ENCODE measurements at places on chromosomes 7 and 10. TPM values are rescaled to one million over a fixed set of nuclear protein-coding genes. Genes with fewer than 3 reads are reported as not detected.

PON3 gene
- total RNA-seq, result 25.6 TPM

OR2A1 gene
- 0.15 TPM for total RNA-seq

PRLHR gene
- not detected for total RNA-seq

TUBAL3 gene
- not detected for total RNA-seq

SMKR1 gene
- total RNA-seq, result 1.1 TPM

OR2F1 gene
- not detected for total RNA-seq

OR9A4 gene
- not detected for total RNA-seq

ERVW-1 gene
- not detected for total RNA-seq

TRAPPC14 gene
- total RNA-seq, result 24.3 TPM

BLNK gene
- 11.2 TPM for total RNA-seq

UCN3 gene
- 0.53 TPM for total RNA-seq

EGFR gene
- 62.7 TPM for total RNA-seq

GRCh38 chr7:82105463-82105862 lies 335.6 kb upstream of the HGF start:
- DNase-seq, result no peak

- DNase-seq, result no peak
Measured at GRCh38 chr10:49140304-49141177, 6.7 kb upstream of the FAM170B start.

DNA sequence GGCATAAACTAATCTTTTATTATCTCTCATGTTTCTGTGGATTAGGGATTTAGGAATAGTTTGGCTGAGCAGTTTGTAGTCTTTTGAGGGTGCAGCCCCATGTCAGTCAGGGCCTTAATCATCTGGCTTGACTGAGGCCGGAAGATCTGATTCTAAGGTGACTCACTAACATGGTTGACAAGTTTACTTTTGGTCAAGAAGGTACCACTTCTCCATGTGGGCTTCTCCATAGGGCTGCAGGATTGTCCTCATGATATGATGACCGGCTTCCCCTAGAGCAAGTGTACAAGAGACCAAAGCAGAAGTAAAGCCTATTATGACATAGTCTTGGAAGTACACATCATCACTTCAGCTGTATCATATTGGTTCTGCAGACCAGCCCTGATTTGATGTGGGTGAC lies 45.9 kb upstream of the OIT3 start:
- no peak for DNase-seq

- DNase-seq, result no peak
Measured at GRCh38 chr7:18330548-18330947, 165.0 kb upstream of the HDAC9 start.

DNA sequence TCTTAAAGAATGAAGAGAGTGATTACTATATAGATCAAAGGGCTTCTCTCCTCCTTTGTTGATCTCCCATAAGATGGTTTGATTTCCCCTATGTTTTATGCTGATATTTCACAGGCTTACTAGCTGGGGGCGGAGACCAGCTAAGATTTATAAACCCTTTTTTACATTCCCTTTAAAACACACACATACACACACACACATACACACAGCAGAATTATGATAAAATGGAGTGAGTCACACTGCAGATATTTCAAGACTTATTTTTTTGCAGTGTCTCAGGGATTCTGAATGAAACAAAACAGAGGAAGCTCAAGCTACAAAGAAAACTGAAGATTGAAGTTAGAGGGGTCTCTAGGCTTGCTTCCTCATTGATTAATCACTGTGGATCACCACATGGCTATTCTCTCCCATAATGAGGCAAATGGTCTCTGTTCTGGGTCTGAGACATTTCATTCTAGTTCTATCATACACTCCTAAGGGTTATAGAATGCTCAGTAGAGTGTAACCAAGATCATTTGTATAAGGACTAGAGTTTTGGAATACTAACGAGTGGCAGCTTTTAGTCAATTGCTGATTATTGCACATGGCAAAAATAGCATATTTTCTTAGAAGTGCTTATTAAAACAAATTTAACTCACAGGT lies 18.6 kb downstream of the INA start:
- no peak for DNase-seq

DNA sequence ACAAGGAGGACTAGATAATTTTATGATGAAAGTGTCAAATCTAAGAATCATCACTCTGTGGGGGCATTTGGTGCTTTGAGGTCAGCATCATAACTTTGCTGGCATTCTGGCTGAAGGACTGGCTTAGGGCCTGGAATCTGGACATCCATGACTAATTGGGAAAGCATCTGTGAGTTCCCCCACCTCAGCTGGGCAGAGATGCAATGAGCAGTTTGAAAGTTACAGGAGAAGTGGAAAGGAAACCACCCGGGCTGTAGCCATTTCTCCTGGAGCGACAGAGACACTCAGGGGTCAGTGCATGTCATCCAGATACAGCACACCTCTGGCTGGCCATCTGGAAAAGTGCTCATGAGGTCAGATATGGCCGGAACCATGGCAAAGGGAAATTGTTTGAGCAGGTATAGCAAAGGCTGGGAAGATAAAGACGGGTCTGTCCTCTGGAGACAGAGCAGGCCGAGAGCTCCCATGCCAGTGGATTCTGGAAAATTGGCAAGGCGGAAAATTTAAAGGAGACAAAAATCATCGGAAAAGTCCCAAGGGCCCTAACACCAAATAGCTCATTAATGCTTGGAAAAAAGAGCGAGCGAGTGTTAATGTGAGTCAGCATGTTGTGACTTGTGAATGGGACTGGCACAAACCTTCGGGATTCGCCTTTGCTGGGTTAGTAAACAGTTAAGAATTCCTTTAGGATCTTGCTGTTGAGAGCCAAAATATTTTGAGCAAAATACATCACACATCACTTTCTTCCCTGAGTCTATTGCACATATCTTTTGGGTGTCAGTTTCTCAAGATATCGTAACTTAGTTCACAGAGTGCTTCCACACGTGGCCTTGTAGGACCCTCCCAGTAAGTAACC lies 188.4 kb upstream of the AGK start:
- no peak for DNase-seq

DNA sequence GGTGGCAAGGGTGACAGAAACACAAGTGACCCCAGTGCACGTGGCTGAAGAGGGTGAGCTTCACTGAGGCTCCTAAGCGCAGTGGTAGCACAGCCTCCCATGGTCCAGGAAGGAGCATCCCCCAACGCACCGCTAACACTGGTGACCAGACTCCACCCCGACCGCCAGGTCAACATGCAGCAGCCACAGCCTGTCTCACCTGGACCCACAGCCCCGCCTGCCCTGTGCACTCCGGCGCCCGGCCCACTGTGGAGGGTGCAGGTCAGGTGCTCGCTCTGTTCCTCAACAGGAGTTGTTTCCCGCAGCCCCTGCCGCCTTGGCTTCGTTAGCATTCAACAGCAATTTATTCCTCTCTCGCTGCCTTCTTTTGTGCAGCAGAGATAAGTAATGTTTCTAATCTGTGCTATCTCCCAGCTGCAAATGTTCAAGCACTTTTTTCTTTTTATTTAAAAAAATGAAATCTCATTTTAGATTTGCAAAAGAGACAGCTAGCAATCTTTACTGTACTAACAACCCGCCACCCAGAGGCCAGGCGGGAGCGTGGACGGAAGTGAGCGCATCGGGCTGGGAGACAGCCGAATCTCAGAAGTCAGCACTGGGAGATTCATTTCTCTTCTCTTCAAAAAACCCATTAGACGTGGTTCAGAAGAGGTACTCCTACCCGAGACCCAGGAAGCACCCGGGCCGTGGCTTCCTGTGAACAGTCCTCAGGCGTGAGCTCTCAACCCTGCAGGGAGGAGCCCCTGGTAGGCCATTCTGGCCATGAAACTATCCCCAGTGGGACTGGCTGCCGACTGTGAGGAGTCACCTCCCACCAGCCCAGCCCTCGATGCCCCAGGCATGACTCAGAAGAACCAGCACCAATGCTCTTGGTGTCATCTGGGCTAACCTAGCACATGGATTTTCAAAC lies 133.4 kb downstream of the MAD1L1 start:
- no peak for DNase-seq

DNA sequence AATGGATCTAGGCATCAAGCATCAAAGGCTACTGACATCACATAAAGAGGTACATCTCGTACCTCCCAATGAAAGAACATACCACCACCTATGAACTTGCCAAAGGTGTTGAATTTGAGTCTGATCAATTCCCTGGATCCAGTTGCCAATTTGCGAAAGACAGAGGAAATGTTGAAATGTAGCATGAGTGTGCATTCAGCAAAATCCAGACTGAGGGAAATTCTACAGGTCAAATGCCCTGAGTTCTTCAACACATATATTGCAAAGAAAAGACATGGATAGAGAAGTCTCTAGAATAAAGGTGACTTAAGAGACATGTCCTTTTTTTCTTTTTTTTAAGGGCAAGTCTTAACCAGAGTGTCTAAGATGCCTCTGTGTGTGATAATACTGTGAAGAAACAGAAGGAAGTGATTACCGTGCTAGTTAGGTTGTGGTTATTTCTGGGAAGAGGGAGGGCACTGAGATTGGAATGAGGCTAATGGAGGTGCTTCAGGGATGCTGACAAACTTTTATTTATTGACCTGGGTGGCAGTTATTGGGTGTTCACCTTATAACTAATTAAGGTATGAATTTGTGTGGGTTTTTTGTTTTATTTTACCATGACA lies 128.7 kb downstream of the SAMD9 start:
- no peak for DNase-seq

DNA sequence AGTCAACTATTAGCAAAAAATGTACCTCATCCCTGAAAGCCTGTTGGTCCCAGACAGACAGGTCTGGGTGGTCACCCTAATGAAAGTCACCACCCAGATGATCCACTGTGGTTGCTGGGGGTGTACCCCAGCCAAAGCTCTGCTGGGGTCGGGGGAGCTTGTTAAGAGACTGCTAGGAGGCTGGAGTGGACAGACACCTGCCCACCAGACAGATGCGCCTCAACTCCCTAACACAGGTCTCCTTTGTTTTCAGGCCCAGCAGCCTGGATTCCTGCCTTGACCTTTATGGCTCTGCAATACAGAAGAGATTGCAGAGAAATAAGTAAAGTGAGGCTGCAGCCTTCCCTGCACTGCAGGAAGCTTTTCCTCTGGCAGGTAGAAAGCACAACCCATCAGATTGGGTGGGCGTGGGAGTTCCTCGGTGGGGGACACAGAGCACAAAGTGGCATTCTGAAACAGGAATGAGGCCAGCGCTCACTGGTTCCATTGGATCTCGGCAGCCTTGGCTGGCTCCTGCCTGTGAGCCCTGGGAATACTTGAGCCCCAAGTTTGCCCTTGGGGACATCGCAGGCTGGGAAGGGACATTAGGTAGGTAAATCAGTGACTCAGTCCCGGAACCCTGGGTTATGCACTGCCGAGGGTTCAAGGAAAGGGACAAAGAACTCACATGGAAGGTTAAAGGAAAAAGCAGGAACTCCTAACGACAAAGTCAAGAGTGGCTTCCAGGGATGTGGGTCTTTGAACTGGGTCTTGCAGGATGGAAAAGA lies 18.0 kb upstream of the ZNF488 start:
- no peak for DNase-seq

DNA sequence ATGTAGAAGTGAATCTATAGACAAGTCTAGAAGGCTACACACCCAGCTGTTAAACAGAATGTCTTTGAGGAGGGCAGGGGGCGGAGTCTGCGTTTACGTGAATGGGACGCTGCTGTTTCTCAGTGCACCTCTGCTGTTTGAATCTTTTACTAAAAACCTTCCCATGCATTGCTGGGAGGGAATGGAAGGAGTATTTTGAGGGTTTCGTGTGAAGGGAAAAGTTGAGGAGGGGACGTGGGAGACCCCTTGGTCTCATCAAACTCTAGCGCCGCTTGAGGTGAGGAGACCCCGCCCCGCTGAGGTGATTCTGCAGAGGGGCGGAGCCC lies 492 bp upstream of the VCL start:
- peak; percentile 79 for DNase-seq

DNA sequence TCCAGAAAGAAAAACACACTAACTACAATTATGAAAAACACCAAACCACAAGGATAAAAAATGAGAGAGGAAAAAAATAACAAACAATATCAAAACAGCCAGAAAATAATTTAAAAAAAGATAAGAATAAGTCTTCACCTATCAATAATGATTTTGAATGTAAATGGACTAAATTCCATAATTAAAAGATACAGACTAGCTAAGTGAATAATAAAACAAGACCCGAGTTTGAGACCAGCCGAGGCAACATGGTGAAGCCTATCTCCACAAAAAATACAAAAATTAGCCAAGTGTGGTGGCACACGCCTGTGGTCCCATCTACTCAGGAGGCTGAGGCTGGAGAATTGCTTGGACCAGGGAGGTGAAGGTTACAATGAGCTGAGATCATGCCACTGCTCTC lies 131.1 kb downstream of the MTERF1 start:
- DNase-seq, result no peak

GRCh38 chr10:4683137-4683536 lies 142.9 kb upstream of the AKR1E2 start:
- no peak for DNase-seq

GRCh38 chr10:104256335-104256961 lies 1.8 kb downstream of the GSTO1 start:
- no peak for DNase-seq

DNA sequence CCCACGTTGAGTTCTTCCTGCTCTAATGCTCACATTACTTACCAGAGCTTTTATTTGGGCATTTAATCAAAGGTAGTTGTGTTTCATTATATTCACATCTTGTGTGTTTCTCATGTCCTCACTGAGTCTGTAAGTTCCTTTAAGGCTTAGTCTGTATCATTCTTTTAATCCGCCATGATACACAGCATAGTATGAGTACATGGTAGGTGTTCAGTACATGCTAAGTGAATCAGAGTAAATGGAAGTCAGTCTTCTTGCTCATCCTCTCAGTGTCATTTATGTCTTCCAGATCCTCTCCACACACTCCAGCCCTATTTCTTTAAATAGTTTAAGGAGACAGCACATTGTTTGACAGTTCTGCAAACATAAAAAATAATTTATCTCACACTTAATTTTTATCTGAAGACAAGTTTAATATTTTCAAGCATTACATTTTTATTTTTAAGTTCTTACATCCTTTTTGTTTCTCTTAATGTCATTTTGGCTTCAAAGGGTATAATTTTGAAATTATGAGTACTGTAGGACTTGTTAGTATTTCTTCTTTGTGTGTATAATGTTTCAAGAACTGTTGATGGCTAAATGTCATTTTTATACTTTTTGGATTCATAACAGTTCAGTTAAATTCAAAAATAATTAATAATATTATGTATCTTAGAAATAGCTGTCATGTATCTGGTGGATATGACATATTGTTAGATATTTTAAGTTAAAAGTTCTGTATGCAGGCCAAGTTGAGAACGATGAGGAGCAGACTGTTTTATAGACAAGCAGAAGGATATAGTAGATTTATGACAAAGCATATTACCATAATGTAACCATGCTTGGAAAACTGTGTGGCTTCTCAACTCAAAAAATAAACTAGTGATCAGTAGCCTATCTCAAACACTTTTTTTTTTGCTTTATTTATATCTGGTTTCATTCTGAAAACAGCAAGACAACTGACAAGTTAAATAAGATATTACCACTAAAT lies 342.7 kb downstream of the LRMDA start:
- DNase-seq, result no peak

- no peak for DNase-seq
Measured at GRCh38 chr10:37289833-37290464, 164.6 kb downstream of the ANKRD30A start.
